ENCODE measurements at places on chromosomes 1 and 21.

- DNase-seq, result no peak
These were observed 57.7 kb downstream of the DMAP1 start for GRCh38 chr1:44270686-44271628.

DNA sequence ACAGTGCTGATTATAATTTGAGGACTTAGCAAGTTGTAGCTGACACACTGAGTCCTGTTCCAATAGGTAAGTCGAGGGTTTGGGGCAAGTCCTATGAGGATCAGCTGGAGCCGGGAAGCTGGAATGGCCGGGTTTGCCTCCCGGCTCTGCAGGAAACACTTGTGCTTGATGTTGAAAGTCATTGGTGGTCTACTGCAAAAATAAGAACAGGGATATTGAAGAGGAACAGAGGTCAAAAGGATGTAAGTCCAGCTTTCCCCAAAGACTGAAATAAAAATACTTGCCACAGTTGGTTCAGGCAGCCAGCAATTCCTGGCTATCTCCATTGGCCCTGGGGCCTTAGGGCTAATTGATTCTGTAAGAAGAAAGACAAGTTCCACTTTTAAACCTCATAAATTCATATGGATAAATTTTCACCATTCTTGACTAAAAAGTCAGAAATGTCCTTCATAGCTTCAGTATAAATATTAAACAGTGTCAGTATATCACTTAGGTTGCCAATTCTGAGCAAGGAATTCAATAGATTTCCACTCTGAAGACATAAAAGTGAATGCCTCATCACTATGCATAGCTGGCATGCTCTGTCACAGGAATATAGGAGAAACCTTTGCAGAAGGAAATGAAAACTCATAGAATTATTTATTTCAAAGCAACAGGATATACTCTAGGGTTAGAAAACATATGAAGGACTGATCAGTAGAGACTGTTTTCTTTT, 165.2 kb downstream of the AK5 start:
- DNase-seq, result no peak

DNA sequence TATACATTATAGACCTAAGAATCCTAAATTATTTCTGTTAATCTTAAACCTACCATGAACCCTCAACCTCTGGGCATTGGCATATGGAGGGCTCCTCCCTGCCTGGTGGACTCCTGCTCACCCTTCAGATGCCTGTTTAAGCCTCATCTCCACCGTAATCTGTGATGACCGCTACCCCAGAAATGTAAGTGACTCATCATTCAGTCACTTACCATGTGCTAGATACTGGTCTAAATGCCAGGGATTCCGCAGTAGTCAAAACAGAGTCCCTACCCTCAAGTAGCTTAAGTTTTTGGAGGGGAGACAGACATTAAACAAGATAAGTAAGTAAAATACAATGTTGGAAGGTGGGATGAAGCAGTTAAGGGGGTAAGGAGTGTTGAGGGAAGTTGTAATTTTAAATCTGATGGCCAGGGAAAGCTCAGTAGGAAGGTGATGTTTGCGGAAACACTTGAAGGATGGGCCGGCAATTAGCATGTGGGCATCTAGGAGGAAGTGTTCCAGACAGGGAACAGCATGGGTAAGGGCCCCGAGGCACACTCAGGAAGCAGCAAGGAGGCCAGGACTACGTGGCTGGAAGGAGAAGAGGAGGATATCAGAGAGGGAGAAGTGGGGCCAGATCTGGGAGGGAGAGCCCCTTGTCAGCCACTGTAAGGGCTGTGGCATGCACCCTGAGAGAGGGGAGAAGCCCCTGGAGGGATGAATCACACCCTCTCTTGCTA, 141.7 kb upstream of the HOOK1 start:
- no peak for DNase-seq

- no peak for DNase-seq
These were observed 9.4 kb downstream of the AKNAD1 start for GRCh38 chr1:108847494-108847893.

DNA sequence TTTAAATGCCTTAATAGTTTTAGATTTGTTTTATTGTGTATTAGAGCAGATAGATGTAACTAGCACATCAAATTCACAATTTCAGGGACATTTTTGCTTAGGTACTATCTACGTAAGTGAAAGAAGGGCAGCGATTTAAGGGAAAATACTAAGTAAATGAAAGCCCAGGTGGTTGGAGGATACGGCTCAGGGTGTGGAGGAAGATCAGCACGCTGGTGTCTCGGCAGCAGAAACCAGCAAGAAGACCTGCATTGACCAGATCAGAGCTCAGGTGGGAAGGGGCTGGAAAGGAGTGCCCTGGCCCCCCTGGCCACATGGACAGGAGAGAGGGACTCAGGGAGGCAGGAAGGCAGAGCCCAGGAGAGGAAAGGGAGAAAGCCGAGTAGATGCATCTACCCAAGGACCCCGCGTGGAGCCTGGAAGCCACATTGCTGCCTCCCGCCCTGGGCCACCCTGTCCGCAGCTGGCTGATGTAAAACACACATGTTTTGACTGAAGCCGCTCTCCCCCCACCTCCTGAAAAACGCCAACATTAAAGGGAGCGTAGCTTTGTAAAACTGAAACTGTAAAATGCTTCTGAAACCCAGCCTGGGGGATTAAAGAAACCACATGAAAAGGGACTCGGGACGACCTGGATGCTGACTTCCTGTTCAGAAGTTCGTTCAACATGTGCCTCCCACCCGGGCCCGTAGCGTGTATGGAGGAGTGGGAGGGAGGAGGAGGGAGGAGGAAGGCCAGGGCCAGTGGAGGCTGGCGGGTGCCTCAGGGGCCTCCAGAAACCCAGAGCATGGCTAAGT, 72.6 kb upstream of the TARDBP start:
- peak; percentile 24 for DNase-seq

DNA sequence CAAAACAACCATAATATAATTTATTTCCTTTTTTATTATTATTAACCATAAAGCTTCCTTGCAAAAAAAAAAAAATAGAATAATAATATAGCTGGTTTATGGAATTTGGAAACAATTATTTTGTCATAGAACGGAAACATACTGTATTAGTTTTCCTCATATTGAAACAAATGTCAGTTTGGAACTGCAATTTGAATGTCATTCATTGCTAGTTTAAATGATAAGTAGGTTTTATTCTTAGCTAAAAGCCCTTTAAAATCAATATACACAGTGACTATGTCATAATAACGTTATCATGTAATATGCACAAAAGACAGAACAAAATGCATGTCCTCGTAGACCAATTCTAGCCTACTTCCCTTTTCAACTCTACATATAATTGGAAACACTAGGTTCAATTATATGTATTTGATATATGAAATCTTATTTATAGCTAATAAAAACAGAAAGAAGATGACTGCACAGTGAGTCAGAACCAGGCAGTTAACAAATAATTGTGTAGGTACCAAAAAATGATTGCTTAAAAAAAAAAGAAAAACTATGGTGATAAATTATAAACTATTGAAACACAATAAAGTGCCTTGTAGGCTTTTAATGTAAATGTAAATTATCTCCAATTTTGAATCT, 85.2 kb upstream of the EXO1 start:
- DNase-seq, result no peak

GRCh38 chr1:9784508-9785133, 39.1 kb downstream of the CLSTN1 start:
- DNase-seq, result peak; percentile 48

GRCh38 chr1:24991697-24992096, 61.6 kb upstream of the RUNX3 start:
- DNase-seq, result no peak

DNA sequence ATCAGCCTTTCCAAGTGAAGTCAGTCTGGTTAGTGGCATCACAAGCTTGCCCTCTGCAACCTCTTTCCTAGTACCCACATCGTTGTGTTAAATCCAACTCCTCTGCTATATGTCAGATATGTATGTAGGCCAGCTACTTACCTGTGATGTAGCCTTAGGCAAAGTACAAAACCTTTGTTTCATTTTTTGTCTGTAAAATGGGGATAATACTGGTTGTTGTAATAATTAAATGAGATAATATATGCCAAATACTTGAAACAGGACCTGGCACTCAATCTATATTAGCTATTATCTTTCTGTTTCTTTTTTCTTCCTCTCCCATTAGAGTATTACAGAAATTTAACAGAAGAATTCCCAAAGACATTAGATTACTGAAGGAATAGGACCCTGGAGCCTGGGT, 1.2 kb downstream of the PCP4L1 start:
- DNase-seq, result no peak

- DNase-seq, result no peak
These were observed 15.7 kb upstream of the SLC44A3 start for GRCh38 chr1:94804442-94804837.

- no peak for DNase-seq
These were observed 217.0 kb downstream of the S1PR1 start for GRCh38 chr1:101453844-101454243.

DNA sequence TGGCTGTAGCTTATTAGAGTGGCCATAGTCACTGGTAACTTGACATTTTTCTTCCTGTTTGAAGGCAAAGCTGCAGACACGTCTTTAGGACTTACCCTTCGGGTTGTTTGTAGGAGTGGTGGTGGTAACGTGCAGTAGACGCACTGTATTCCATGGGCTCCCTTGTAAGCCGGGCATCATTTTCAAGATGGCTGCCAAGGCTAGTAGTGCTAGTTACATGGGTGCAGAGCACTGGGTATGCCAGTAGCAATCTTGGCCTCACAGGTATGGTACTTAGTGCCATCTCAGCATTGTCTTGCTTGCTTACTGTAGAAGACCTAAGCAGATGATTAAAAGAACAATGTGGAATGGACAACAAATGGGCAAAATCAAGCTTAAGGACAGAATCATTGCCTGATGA, 1.9 kb downstream of the YBX1 start:
- no peak for DNase-seq

- no peak for DNase-seq
These were observed 56.5 kb downstream of the WLS start for GRCh38 chr1:68175621-68176398.

DNA sequence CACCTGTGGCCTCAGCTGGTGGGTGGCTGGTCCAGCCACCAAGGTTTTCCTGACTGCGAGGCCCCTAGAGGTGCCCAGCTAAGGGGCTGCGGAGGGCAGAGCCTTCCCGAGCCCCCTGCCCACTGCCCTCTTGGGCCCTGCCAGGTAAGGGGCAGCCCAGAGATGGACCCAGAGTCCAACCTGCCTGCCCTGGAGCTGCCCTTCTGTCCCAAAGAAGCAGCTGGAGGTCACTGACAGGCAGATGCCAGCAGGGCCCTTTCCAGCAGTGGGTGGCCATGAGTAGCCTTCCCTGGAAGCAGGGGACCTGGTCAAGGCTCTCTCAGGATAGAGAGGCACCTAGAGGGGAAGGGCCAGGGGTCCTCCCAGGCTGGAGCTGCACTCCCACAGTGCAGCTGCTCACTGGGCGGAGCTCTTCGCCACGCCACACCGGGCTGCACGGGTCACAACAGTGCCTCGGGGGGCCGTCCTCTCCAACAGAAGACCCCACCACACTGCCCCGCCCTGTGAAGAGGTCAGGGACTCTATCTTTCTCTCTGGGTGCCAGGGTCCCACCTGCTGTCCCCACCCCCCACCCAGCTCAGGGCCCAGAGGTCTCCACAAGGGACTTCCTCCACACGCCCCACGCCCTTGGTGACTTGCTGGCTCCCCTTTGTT, 10.9 kb upstream of the GNB1 start:
- DNase-seq, result no peak

GRCh38 chr1:184366997-184367396, 19.8 kb upstream of the C1orf21 start:
- no peak for DNase-seq

GRCh38 chr1:29125237-29125641, 1.5 kb upstream of the TMEM200B start:
- no peak for DNase-seq

GRCh38 chr1:7040969-7041695, 255.9 kb downstream of the CAMTA1 start:
- DNase-seq, result no peak

DNA sequence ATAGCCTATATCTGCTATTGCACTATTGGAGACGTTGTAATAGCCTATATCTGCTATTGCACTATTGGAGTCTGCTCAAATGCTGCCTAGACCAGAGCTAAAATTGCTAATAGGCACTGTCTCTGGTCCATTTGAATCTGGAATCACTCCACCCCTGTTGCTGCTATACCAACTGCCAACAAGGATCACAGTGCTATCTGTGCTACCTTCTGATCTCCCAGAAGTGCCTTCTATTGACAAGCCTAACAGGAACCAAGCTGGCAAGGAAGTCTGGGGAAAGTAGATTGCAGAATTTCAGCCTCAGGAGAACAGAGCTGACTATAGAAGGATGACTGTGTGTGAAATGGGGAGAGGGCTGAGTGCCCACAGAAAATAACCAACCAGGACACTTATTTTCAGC, 15.9 kb downstream of the RWDD3 start:
- no peak for DNase-seq

DNA sequence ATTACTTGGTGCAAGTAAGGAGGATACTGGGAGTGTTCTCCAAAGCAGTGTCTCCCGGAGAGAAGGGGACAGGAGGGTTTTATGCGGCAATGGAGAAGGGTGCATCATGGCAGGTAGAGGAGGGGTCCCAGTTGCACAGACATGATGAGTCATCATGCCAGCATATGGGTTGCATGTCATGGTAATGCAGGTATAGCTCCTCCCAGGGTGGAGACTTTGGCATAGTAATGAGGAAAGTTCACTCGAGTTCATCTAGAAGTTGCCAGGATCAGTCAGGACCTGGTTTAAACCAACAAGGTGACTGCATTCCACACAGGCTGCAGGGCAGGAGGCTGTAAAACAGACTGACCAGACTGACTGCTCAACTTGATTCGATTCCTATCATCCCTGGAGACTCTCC, 355.7 kb upstream of the DUSP10 start:
- DNase-seq, result no peak

DNA sequence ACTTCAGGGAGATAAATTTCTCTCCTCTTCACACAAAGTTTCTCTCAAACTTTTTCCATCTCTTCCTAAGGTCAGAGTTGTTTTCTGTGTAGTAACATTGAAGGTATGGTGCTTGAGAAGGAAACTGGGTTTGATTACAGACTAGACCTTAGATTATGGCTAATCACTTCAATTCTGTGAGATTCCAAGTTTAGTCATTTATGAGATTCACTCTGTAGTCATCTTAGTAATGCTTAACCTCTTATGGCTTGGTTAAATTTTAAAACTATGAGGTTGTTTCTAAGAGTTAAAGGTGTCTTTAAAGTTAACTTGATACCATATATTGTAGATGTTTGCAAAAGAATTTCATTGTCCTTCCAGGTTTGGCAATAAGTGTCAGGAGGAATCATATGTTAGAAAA, 1092.2 kb downstream of the KCNT2 start:
- no peak for DNase-seq

DNA sequence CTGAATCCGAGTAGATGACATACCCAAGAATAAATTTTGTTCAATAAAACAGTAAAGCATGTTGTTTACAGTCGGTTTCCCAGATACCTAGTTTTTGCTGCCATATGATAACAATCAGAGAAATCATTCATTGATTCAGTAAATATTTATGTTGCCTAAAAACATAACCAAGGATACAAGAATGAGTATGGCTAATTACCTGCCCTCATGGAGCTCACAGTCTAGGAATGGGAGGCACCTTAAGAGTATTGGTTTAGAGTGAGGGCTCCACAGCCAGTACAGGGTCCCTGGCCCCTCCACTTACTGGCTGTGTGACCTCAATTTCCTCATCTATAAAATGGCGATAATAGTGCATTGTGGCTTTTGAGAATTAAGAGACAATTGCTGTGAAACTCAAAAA, 921 bp downstream of the ATP5PB start:
- no peak for DNase-seq

- DNase-seq, result no peak
These were observed 6.7 kb upstream of the PYHIN1 start for GRCh38 chr1:158924677-158925076.

Measured in stimulated activated CD4-positive, alpha-beta T cell treated with anti-CD3 and anti-CD28 coated beads, Interleukin-1b, Interleukin-23, amount 100 ng/mL, for 24 hours (primary cell).